ENCODE measurements at places on chromosomes 12 and 14. TPM values are rescaled to one million over a fixed set of nuclear protein-coding genes. Genes with fewer than 3 reads are reported as not detected.

The BATF gene
- not detected for total RNA-seq

DNA sequence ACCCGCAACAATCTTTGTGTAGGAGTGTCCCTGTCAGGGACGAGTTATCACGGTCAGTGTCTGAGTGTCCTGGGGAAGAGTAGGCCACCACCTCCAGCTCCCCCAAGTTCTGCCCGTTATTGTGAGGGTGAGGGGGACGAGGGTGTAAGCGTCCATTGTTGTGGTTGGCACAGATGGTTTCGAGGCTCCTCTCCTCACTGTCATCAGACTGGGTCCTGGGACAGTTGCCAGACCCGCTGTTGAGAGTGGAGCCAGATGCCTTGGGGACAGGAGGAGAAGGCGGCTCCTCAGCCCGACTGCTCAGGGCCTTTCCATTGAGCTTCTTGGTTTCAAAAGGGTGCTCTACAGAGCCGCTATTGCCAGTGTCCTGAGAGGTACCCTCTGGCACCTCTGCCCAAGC, 74.9 kb upstream of the ACTN1 start:
- DNase-seq: peak; percentile 40

GRCh38 chr14:36700651-36701050, 39.0 kb downstream of the PAX9 start:
- DNase-seq: no peak

DNA sequence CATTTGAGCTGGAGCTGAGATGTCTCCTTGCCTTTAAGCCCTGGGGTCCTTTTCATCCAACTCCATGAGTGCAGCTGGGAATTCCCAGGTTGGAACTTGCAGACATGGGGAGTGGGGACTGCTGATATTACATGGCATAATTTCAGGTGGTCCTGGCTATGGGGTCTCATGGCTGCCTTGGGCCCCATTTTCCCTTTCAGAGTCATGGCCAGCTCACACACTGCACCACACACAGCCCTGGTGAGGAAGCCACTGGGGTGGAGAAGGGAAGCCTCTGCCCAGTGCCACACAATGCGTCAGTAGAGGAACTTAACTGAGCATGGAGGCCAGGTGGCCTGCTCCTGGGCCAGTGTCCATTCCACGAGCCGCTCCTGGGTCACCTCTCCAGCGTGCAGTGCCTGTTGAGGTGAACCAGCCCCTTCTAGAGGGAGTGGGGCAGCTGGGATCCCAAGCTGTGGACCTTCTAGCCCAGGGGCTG, 17.3 kb upstream of the KRT86 start:
- no peak for DNase-seq

The KLHDC1 gene
- 7.3 TPM for total RNA-seq

DNA sequence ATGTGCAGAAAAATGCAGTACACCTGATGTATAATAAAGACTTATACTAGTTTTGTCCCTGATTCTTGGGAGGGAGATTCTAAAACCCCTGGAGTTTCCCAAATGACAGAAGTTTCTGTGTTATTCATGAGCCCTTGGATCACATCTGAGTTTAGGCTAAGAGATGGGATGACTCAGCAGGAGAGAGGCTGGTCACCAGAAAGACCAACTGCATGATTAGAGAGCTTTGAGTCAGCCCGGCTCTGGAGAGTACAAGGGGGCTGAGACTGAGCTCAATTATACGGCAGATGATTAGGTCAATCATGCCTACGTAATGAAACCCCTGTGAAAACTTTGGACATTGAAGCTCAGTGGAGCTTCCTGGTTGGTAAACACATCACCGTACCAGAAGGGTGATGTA, 174.2 kb downstream of the SSPN start:
- DNase-seq: no peak

The USP5 gene
- 95.5 TPM for total RNA-seq

All from heart right ventricle (tissue), 16 donors.